ENCODE measurements at places on chromosomes 5 and 9.
A peak's percentile ranks its signal among the peaks of the same experiment; 100 is the strongest.

DNA sequence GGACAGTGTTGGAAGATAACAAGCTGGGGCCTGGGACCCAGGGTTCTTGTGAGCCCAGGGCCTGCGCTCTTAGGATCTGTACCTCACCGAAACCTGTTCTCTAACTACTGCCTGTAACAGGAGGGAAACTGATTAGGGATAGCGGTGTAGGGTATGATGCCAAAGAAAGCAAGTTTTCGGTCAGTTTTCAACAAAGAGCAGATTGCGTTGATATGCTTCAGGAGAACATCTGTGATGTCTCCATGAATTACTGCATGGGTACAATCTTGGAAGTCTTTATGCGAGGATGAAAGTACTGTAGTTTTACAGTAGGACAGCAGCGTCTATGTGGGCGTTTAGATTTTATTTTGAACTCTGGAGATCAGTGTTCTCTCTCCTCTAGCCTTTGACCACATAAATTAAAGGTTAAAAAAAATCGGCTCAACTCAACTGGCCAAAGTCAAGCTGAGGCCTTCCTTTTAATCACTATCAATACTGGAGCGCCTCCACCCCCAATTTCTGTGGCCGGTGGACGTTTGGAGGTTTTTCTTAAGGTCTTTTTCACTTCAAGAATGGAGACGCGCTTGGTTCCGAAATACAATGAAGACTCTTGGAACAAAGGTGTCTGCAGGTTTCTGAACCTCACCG is 3.0 kb downstream of the NFIL3 start:
- no peak for DNase-seq

DNA sequence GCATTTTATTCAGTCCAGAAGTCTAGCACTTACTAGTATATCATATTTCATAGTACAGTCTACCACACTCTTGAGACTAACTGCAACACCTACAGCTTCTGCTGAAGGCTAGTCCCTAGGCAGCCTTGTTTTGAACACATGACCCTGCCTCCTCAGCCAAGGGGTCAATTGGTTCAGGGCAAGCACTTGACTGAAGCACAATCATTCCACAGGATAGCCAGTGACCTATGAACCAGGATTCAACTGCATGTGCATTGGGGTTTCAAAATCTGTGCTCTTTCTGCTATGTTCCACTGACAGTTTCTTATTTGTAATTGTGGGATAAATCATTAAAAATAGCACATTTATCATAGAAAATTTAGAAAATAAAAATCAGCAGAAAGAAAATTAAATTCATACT is 186.8 kb downstream of the TMEM161B start:
- DNase-seq, result peak; percentile 3

DNA sequence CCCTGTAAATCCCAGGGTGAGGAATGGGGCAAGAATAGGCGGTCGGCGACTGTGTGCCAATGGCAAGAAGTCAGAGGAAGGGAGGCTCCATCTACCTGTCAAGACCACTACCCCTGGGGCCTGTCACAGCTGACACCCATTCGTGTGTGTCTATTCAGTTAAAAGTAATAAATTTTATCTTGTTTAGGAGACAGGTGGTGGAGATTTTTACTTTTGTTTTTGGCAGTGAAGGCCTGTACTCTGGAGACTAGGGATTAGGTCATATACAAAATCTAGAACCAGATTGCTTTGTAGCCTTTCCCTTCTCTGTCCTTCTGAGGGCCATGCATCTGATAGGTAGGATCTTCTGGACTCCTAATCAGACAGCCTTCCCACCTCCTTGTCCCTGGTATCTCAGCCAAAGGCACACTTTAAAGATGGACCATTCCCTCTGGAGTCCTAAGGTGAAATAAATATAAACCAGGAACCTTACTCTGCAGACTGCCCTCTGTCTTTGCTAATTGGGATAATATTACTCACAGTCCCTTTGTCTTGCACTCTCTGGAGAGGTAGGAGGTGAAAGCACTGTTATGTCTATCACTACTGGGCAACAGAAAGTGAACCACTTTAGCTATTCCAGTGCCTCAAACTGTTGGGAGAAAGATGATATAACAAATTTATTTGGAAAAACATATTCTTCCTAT is 213.2 kb upstream of the ACTBL2 start:
- no peak for DNase-seq

DNA sequence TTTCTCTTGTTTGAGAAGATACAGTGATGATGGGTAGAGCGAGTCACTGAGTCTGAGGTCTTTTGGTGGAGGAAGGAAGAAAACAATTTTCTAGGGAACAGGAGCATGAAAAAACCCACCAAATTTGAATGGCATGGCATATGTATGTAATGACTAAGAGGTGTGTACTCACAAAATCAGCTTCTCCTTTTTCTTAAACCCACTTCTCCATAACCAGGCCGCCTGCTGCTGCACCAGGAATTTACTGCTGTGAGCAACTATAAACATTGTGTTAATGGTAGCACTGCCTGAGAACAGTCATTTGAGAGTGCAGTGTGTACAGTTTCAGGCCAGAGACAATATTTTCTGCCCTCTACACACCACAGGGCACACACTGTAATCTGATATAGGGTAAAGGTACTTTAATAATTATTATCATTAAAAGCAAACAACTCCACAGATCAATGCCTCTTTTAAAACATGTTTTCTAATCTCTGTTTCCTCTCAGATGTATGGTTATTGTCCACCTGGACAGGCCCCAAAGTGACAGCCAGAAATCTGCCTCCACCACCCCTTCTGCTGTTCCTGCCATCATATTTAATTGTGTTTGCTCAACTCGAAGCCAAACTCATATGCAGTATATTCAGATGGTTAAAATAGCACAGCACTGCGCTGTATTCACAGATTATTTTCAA is 241.6 kb downstream of the KIAA0825 start:
- no peak for DNase-seq

- no peak for DNase-seq
These were observed 41.3 kb downstream of the EFCAB9 start for GRCh38 chr5:172235132-172235780.

DNA sequence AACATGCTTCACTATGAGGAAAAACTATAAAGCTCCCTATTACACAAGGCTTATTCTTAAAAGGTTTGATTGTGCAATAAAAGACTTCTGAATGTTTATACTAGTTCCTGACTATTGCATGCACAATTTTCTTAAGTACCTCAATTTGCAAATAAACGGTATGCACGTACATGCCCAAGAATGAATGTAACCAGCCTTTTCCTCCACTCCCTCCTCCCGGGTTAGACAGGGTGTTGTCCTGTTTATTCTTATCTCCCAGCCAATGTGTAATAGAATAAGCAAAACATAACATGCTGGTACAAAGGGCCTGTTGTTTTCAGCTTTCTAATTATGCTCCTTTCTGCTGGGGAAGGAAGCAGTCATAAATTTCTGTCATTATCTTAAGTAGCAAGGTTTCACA is 79.1 kb downstream of the AOPEP start:
- DNase-seq, result no peak

- DNase-seq, result no peak
These were observed 454.9 kb downstream of the ENC1 start for GRCh38 chr5:74185599-74185998.
